Activated T-helper 1 cell treated with anti-CD3 and anti-CD28 coated beads, Interleukin-2, amount 50 U/mL, for 16 hours (primary cell): ENCODE measurements at places on chromosomes 4 and X.

DNA sequence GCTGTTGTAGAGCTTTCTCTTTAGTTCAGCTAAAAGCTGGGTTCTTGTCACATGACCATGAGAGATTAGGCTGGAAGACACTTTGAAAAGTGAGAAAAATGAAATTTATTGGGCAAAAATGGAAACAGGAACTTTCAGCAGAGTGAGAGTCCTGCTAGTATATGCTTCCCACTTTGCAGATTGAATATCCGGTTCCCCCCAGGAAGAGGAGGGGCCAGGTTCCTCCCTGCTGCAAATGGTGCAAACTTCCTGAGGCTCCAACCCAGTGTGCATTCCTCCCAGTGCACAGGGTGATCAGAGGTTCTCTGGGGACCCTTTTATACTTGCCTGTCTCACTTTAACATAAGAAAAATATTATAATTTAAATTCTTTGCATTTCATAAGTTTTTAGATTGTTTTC is 119.9 kb upstream of the SPIN4 start:
- no peak for DNase-seq

- peak; percentile 1 for DNase-seq
These were observed 22.8 kb upstream of the SPON2 start for GRCh38 chr4:1195109-1195671.

GRCh38 chrX:30278365-30278764 is 30.8 kb downstream of the NR0B1 start:
- DNase-seq = no peak

DNA sequence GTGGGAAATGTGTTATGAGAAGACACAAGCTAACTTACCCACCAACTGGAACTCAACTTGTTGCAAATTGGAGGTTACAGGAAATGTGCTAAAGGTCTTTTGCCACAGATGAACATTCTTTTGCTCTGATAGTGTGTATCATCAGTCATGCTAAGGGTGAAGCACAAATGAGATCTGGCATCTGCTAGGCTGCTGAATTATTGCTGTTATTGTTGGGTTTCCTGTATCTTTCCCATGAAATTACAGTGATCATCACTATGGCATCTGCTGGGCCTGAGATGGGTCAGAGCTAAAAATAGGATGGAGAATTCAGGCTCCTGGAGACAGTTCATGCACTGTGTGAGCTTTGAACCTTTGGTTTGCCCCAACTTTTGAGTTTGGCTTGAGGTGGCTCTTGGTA is 124.5 kb downstream of the NPNT start:
- DNase-seq = no peak

DNA sequence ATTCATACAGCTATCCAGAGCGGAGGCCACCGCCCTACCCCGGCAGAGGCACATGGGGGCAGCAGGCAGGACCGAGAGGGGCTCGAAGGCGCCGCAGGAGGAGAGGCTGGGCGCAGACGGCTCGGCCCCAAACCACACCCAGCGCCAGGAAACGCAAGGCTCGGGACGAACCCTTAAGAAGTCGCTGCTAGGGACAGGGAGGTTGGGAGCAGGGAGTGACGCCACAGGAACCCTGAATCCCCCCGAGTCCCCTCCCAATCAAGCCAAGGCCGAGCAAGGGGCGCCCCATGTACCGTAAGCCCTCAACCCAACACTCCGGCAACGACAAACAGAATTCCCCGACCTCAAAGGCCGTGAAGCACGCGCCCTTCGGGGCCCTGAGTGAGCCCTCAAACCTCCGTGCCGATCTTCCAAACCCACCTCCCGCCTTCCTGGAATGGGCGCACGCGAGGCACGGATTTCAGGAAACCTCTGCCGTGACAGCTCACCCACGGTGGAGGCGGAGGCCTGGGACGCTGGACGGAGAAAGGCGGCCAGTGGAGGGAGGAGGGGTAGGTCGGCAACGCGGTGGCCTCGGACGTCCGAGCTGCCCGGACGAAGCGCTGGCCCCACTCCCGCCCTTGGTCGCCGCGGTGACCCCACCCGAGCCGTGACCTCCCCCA is 1.8 kb downstream of the ZFYVE28 start:
- DNase-seq = no peak

DNA sequence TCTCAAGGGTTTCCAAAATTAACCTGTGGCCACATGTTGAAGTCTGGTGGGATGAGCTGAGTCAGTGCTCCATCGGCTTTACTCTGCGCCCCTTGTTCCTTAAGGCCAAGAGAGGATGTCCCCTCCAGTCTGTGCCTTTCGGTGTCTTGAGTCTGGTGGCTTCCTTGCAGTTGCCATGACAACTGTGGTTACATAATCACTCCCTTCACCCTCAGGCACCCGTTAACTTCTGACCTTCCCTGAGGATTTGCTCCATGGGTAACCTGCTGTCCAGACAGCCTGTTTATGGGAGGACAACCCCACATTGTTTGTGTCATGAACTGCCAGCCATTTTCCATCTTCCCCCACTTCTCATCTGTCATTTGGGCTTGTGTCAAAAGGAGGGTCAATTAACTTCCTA is 401.1 kb upstream of the LCORL start:
- no peak for DNase-seq

DNA sequence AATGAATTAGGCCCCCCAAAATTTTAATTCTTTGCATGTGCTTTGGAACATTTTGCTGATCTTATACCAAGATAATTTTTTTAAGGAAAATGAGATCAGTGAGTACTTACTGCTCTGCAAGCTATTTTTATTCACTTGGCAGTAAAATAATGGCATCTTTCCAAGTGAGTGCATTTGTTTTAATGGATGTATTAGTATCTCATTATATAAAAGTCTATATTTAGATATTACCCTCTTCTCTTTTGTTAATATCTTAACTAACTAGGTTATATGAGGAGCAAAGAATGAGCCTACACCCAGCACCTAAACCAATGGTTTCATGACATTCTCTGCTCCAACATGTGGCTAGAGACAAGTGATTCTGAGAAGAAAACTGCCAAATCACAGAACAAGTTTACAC is 21.1 kb upstream of the ARAF start:
- no peak for DNase-seq
